Activated T-helper 2 cell treated with anti-CD3 and anti-CD28 coated beads, Interferon-gamma antibody, Interleukin-2, Interleukin-4, amounts not matched to agents 10 μg/mL and 5 μg/mL and 100 μg/mL, durations not matched to agents 14 hours and 24 hours and 36 hours (primary cell): ENCODE measurements at places on chromosomes 1 and 21.

DNA sequence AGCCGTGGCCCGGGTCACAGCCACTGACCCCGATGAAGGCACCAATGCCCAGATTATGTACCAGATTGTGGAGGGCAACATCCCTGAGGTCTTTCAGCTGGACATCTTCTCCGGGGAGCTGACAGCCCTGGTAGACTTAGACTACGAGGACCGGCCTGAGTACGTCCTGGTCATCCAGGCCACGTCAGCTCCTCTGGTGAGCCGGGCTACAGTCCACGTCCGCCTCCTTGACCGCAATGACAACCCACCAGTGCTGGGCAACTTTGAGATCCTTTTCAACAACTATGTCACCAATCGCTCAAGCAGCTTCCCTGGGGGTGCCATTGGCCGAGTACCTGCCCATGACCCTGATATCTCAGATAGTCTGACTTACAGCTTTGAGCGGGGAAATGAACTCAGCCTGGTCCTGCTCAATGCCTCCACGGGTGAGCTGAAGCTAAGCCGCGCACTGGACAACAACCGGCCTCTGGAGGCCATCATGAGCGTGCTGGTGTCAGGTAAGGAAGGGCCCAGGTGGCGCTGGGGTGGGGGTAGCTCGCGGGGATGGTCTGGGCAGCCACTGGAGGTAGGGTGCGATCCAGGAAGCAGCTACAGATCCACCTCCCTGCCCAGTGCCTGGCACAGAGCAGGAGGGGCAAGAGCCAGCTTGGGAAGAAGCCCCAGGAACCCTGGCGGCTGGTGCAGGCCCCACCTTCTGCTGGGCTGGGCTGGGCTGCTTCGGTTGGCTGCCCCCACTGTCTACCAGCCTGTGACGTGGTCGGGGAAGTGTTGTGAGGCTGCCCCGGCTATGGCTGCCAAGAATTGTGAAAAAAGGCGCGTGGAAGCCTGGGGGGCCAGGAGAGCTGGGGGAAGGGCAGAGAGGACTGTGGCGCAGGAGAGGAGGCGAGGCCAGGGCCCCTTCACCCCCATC is 3.8 kb downstream of the CELSR2 start:
- no peak for DNase-seq
- no peaks in the 10 kb centered on the region for H3K36me3 ChIP-seq
- H3K4me1 ChIP-seq = peaks cover 4% of the 10 kb centered on the region

- H3K36me3 ChIP-seq = no peaks in the 10 kb centered on the region
- H3K27ac ChIP-seq = no peak overlapping the region
- peaks cover 11% of the 10 kb centered on the region for H3K4me1 ChIP-seq
- DNase-seq = no peak
These were observed 52.1 kb upstream of the DIPK1A start for GRCh38 chr1:93013145-93014065.

DNA sequence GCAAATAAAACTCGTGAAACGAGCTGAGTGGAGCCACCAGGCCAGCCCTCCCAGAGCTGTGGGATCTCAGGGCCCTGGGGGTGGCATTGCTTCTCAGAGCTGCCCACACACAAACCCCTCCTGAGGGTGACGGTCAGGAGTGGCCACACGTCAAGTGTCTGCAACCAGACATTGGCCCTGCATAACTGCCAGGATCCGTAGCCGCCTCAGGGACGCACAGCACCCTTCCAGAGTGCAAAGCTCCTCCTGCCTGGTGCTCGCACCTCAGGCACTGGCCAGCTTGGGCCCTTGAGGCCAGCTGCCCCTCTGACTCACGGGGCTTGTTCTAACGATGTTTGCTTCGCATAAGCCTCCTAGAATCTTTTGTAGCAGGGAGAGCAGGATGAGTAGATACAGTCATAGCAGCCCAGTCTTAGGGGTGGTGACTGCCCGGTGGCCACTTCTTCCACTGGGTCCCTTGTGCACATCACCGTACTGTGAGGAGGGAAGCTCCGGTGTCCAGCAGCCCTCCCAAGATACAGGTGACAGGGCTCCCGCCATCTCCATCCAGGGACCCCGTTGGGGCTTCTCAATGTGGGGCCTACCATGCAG is 5.0 kb downstream of the WNT3A start:
- peaks cover 5% of the 10 kb centered on the region for H3K4me1 ChIP-seq
- H3K27me3 ChIP-seq = peaks cover 32% of the 10 kb centered on the region
- no peaks in the 10 kb centered on the region for H3K36me3 ChIP-seq
- no peak for DNase-seq

GRCh38 chr1:63124666-63125191 is 197.6 kb upstream of the FOXD3 start:
- no peak overlapping the region for H3K27ac ChIP-seq
- no peak overlapping the region for H3K4me3 ChIP-seq
- peaks cover 14% of the 10 kb centered on the region for H3K4me1 ChIP-seq
- H3K36me3 ChIP-seq = no peaks in the 10 kb centered on the region
- H3K27me3 ChIP-seq = peaks cover 12% of the 10 kb centered on the region
